NCI-H1105 treated with DMSO at 0.1 percent for 48 hours (cell line): ENCODE measurements at places on chromosomes 6 and 20.

- DNase-seq, result no peak
Measured at GRCh38 chr6:33807606-33808005, 3.8 kb upstream of the MLN start.

- DNase-seq, result no peak
Measured at GRCh38 chr6:149888659-149889058, 9.3 kb downstream of the RAET1E start.

DNA sequence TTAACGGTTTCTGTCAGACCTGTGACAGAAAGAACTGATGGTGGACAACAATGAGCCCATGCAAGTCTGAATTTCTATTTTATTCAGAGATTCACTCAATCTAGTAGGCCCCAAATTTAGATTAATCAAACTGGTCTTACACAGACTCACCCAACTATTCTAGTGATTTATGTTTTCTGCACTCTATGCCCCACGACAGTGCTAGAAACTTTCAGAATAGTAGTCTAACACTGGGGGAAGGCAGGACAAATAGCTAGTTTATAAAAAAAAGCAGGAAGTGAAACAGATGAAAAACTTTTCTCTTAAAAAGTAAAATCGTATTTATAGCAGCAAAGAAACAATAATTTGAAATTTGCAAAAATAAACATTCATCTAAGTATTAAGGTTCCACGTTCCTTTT is 5.0 kb downstream of the TCP11 start:
- DNase-seq, result no peak

- DNase-seq, result peak; percentile 91
Measured at GRCh38 chr6:56649053-56649769, 6.5 kb upstream of the DST start.

DNA sequence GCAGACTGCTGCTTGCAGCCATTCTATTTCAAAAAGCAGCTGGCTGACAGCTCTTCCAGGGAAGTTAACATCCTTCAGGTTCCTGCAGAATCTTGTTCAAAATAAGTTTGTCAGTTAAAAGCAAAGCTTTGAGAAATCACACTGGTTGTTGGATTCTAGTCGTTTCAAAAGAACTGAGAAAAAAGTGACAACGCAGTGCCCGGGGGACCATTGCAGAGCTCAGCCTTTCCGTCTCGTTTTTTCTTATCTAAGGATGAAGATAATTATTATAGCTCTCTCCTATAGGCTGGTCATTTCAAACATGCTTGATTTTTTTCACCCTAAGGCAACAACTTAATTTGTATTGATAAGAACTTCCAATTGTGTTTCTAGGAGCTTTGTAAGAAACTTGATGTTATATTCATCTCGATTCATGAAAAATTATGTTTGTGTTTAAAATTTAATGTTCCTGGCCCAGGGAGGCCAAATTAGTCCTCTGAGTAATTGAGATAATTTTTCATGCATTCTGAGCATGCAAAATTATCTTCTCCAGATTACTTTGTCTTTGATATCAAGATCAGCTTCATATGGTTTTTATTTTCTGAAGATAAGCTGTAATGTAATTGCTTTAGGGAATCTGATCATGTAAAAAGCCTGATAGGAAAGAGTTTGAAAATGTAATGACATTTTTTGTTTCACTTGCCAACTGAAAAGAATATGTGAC is 58.4 kb downstream of the SNAP25 start:
- no peak for DNase-seq

- DNase-seq, result no peak
Measured at GRCh38 chr6:14981960-14982359, 263.9 kb upstream of the JARID2 start.

GRCh38 chr6:89035252-89036101 is 45.1 kb upstream of the PNRC1 start:
- peak; percentile 27 for DNase-seq

DNA sequence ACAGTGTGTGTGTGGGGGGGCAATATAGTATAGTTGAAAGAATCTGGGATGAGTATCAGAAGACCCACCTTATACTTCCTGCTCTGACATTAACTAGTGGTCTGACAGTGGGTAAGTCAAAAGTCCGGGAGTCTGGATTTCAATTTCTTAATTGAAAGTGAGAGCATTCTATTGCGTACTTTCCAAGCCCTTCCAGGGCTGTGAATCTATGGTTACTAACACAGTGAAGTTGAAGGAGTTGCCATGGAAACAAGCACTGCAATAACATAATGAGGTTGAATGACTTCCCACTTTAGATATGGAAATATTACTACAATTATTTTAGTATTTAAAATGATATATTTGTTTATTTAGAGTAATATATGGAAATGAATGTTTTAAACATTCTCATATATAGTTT is 80.2 kb downstream of the MLIP start:
- DNase-seq, result peak; percentile 15

DNA sequence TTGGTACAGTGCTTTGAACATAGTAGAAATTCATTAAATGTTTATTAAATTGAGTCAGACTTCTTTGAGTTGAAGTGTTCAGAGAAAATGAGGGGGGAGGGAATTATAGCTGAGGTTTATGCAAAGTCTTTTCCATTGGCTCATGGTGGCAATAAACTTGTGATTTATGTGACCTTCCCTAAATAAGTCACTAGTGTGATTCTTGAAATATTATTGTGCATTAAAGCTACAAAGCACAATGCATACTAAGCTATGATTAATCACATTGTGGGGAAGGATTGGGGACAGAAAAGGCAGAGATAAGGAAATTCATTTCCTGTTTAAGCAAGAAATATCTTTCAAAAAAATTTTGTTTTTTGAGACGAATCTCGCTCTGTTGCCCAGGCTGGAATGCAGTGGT is 877.5 kb downstream of the TFAP2A start:
- no peak for DNase-seq

DNA sequence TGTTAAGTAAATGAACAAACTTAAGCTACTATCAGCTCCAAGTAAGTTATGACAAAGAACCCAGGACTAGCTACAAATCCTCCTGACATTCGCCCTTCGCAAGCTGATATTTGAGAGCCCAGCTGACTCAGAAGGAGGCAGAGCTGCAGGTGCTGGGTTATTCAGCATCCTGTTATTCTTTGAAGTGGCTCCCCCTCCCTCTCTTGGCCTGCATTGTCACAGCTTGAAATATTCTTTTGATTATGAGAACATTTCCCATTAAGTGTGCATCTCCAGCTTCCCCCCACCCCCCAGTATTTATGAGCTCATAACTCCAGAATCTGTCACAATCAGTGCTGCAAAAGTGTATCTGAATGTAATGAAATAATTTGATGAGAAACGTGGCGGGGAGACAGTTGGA is 78.8 kb upstream of the RALY start:
- DNase-seq, result no peak

- DNase-seq, result no peak
Measured at GRCh38 chr6:5278565-5279120, 17.3 kb downstream of the FARS2 start.

GRCh38 chr20:35954907-35955251 is 577 bp upstream of the SCAND1 start:
- DNase-seq, result peak; percentile 40

- no peak for DNase-seq
Measured at GRCh38 chr6:107561306-107561705, 71.4 kb downstream of the SOBP start.

- DNase-seq, result no peak
Measured at GRCh38 chr6:166650824-166651807, 24.1 kb upstream of the RPS6KA2 start.

GRCh38 chr6:5506149-5506548 is 244.8 kb downstream of the FARS2 start:
- no peak for DNase-seq
